Activated naive CD8-positive, alpha-beta T cell treated with anti-CD3 and anti-CD28 coated beads for 36 hours (primary cell): ENCODE measurements at places on chromosomes 2 and 18.

DNA sequence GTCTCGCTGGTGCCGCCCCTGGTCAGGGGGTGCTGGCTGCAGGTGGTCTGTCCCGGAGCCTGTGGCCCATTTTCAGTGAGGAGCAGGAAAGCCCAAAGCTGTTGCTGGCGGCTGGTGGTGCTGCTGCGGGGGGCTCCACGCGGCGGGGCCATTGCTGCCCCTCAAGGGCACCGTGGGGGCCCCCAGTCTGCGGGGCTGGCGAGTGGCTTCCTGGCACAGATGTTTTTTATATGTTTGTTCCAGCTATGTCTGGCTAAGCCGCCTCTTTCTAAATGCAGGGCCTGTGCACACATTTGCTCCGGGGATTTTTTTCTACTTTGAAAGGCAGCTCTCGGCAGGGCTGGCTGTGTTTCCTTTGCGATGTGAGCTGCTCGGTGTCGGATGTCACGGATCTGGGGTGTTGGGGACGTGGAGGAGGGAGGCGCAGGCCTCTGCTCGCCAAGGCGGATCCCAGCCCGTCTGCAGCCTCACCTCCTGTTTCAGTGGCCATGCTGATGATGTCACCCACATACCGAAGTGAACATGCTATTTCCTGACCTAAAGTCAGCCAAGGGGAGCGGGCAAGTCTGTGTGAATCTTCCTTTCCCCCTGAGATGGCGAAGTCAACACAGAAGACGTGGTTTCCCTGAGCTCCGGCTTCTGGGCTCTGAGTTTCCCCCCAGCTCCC is 112.0 kb upstream of the CTDP1 start:
- no peak for DNase-seq

- peak; percentile 7 for DNase-seq
These were observed 27.1 kb upstream of the TFPI start for GRCh38 chr2:187581125-187581896.

- peak; percentile 34 for DNase-seq
These were observed 44.3 kb downstream of the ZNF516 start for GRCh38 chr18:76450452-76451395.

DNA sequence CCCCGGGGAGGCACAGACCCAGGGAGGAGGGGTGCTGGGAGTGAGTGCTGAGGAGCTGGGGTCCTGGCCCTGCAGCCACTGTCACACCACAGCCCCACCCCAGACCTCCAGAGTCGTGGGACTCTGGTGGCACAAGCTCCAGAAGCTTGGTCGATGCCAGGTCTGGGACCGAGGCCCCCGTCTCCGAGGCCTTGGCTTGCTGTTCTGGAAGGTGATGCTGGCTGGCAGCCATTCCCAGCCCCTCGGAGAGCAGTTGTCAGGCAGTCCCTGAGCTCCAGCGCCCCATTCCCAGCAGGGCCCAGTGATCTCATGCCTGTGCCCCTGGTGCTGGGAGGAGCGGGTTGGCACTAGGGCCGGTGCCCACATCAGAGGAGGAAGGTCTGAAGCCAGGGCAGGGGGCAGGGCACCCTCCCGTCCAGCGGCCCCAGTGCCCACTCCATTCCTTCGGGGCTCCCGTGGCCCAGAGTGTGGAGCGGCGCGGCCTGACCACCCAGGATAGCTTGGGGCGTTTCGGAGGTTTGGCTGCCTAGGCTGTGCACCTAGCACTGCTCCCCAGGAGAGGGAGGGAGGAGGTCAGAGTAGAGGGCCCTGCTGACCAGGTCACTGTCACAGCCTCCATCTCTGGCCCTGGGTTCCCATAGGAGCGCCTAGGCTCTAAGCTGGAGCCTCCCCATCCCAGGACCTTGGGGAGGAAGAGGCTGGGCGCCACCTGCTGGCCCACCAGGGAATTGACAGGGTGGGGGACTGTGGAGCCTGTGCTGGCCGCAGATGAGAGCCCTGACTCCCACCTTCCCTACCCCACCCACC is 16.8 kb upstream of the ALPI start:
- DNase-seq = no peak

DNA sequence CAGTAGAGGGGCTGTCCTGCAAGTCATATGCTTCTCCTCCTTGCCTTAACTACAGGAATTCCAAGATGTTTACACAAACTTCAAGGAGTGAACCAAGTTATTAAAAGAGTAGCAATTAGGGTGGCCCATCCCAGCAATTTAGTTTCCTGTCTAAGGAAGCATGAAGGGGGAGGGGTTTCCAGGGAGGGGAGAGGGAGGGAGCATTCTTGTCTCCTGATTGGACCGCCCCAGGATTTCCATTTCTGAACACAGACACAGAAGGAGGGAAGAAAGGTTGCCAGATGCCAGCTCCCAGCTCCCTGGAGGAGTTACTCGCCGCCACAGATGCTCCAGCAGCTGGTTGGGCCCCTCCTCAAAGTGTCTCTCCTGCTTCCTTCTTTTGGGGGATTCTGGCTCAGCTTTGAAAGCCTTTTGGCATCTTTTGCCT is 107.6 kb downstream of the TRIB2 start:
- no peak for DNase-seq

DNA sequence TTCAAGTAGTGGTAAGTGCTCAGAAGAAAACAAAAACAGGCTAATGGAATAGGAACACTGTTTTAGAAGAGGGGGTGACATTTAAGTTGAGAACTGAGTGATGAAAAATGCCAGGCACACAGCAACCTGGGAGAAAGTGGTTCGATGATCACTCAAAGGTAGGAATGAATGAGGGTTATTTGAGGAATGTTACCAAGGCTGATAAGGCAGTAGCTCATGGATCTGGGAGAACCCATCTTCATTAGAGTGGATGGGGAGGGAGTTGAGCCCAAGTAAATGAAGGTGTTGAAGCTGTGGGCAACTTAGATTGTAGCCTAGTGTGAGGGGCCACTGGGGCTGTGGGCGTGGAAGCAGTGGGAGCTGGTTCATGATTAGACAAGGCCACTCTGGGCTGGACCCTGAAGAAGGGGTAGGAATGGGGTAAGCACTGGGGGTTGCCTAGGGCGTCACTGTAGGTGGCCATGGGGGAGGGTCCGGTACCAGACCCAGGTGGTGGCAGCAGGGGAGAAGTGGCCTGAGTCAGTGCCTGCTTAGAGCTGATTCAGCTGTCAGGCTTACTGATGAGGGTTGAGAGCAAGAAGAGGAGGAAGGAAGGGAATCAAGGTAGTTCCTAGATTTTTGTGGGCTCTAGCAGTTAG is 22.5 kb upstream of the LYPD6B start:
- no peak for DNase-seq

DNA sequence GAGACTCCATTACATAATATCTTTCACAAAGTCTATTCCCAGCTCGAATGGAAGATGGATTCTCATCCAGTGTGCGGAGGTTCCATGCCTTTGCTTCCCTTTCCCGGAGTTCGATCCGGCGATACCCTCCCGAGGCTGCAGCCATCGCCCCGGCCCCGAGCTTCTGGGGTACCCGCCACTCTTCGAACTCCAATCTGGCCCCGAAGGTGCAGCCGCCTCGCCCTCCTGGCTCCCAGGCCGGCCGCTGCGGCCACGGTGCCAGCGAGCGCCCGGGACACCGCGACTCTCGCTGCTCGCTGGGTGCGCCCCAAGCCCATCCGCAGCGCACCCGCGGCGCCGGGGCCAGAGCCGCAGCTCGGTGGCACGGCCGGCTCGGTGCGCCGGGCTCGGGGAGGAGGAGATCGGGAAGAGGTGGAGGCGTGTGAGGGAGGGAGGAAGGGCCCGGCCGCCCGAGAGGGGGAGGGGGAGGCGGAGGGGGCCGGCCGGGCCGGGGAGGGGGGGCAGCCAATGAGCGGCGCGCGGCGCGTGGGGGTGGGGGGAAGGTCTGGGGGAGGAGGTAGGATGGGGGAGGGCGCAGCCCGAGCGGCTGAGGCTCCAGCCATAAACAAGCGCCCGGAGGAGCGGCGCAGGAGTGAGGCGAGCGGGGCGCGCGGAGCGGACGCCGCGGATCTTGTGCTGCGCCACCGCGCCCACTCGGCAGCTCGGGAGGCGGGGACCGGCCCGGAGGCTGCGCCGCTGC is at the start of gene CRIM1:
TSS of gene CRIM1 (plus strand) at position 628 of the 739 bp plus-strand sequence. CDS start 515 bp downstream, outside the sequence.
- DNase-seq = peak; percentile 70

DNA sequence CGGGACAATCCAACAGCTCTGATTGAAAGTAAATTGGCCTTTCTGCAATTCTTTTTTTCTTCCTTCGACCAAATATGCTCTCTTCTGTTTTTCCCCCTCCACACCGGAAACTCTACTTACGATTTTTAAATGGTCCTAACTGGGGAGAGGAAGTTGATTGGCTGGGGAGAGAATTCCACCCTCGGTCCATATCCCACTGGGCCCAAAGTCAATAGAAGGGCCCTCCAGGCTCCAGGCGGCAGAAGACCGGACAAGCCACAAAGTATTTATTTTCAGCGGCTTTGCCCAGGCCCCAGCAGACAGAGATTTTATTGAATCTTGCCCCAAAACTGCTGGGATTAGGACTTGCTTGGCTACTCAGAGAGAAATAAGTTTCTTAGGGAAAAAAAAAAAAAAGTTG is 37.1 kb upstream of the SMAD7 start:
- DNase-seq = no peak

DNA sequence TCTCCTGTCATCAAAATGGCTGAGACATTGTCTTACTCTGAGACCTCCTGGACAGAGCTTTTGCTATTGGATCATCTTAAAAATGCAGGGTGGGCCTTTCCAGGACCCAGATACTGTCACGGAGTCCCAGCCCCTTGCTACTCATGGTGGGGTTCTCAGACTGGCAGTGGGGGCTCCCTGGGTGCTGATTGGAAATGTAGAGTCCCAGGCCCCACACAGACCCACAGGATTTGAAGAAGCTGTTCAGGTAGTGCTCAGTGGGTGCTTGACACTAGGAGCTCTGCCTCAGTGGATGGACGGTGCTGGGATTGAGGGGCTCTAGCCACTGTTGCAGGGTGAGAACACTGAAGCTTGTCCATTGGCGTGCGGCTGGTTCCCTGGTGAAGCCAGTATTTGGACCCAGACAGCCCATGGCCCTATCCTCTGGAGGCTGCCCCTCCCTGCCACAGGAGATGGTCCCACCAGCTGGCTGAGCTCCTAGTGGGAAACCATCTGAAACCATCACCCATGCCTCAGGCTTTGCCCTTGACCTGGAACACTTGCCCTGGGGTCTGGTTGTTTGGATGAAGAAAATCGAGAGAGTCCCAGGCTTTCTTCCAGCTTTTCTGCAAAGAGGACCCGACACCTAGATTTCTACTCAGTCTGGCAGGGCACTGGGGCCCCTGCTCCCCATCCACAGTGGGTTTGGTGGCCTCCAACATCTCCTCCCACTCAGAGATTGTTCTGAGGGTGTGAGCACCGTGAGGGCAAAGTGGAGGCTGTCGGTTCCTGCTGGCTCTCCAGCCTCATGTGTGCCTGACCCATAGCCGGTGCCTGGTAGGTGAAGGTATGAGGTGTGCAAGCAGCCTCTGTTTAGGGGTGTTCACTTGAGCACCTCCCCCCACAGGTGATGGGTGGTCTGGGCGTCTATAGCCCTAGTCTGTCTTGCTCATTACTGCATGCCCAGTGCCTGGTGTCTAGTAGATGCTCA is 30.1 kb downstream of the MROH2A start:
- no peak for DNase-seq

- DNase-seq = no peak
These were observed 62.8 kb downstream of the TCF7L1 start for GRCh38 chr2:85195956-85196355.

DNA sequence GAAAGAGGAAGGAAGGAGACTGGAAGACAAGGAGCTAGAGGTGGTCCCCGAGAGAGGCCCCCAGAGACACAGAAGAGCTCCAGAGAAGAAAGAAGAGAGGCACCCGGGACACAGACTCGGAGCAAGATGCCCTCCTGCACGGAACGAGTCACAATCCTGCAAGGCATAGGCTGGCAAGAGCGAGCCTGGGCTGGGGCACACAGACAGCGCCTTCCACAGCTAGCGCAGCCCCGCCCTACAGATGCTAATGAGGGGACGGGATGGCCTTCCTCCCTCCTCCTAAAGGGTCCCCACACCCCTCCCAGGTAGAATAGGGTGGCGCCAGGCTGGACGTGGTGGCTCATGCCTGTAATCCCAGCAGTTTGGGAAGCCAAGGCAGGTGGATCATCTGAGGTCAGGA is 19.8 kb upstream of the GPR17 start:
- no peak for DNase-seq

DNA sequence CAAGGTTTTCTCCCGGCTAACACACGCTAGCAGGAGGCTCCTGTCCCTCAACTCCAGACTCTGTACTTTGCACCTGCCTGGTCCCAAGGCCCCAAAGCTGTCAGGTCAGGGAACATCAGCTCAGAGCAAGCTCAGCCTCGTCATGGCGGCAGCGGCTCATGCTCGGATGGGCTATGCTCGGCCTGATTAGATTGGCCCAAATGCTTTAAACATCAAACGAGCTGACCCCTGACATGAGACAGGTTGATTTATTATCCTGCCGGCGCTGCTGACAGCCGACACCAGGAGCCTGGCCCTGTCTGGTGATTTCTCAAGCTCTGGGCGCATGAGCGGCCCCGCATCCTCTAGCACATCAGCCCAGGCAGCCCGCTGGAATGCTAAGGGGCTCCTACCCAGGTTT is 436.4 kb downstream of the EIPR1 start:
- no peak for DNase-seq

GRCh38 chr2:237435844-237436587 is 22.1 kb upstream of the COL6A3 start:
- no peak for DNase-seq

DNA sequence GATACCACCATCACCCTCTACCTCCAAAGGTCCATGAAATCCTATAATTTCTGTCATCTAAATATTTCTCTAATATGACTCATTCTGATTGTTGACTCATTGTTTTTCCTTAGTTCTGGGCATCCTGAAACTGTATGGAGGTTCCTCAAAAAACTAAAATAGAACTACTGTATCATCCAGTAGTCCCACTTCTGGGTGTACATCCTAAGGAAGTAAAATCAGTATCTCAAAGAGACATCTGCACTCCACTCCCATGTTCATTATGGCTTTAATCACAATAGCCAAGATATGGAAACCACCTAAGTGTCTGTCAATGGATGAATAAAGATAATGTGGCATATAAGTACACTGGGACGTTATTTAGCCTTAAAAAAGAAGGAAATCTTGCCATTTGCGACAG is 125.8 kb upstream of the MYO3B start:
- DNase-seq = no peak

DNA sequence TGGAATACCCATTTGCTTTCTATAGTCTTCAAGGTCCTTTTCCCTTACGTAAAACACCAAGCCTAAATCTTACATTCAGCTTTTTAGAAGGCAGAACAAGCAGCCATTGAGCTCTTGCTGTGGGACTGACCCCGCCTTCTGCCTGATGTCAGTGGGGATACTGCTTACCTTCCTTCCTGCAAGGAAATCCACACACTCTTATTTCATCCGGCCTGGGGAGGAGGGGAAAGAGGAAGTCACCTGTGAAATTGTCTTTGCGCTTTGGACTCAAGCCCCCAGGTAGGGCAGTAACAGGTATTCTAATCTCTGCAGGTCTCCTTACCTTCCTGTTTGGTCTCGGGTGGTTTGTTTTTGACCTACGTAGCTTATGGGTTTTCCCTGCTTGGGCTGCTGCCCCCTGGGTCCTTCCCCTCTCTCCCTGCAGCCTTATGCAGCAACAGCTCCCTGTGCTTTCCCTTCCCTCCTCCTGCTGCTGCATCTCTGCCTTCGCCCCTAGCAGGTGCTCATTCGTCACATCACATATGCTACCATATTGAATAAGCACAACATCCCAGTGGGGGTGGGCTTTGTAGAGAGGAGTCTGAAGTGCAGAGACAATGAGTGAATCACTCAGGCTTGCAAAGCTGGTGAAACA is 402.5 kb upstream of the TRIB2 start:
- DNase-seq = no peak
